ENCODE measurements at places on chromosomes 12 and 14.

DNA sequence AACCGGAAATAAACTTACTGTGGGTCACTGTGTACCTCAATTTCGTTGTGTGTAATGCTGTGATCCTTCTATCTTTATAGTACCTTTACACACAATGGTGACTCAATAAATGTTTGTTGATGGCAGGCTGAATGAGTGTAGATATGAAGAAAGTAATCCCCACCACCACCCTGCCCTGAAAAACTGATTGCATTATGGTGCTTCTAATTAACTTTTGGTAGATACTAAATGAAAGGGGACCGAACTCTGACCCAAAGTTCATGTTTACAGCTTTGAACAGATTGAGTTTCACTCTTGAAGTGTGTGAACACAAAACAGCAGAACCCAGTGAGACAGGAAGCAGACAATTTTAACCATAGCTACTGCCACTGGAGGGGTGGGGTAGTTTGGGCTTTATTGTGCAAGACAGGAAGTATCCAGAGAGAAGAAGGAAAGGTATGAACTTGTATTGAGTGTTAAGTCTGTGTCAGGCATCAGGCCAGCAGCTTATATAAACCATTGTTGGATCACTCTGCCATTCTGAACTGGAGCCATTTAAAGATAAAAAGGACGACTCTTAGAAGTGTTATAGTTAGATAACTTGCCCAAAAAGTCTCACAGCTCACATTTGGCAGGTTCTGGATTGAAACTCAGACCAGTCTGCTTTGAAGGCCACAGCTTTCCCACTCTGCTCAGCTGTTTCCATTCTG is 197.0 kb upstream of the AMIGO2 start:
- peak; percentile 73 for DNase-seq
- H3K36me3 ChIP-seq, result no peaks in the 10 kb centered on the region
- H3K4me1 ChIP-seq, result peaks cover 20% of the 10 kb centered on the region
- no peak overlapping the region for H3K4me3 ChIP-seq

GRCh38 chr12:63068857-63069442 is 82.1 kb downstream of the AVPR1A start:
- no peaks in the 10 kb centered on the region for H3K27me3 ChIP-seq
- no peak for DNase-seq
- no peak overlapping the region for H3K27ac ChIP-seq
- H3K4me1 ChIP-seq, result no peaks in the 10 kb centered on the region
- no peaks in the 10 kb centered on the region for H3K36me3 ChIP-seq

GRCh38 chr12:77115471-77115870 is 50.1 kb upstream of the E2F7 start:
- DNase-seq, result no peak
- H3K4me1 ChIP-seq, result no peaks in the 10 kb centered on the region
- H3K36me3 ChIP-seq, result no peaks in the 10 kb centered on the region
- H3K27me3 ChIP-seq, result no peaks in the 10 kb centered on the region
- H3K27ac ChIP-seq, result no peak overlapping the region

DNA sequence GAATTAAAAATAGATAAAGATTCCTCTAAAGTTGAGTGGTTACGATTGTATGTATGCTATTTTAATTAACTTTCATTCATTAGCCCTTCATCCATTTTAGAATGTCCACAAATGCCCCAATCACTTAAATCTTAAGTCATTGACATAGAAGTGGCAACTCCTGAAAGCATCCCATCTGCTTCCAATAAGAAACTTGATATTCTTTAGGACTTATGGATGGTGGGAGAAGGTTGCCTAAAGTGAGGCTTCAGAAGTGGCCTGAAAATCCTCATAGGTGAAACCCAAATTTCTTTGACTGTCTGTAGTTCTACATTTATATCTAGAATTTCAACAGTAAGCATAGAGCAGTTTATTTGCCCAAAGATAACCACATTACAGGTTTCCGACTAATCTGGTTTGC is 161.7 kb upstream of the HMGA2 start:
- DNase-seq, result no peak
- H3K36me3 ChIP-seq, result no peaks in the 10 kb centered on the region
- H3K4me1 ChIP-seq, result no peaks in the 10 kb centered on the region
- H3K27ac ChIP-seq, result no peak overlapping the region

GRCh38 chr12:75848961-75849360 is 182.6 kb downstream of the PHLDA1 start:
- no peaks in the 10 kb centered on the region for H3K4me1 ChIP-seq
- no peak overlapping the region for H3K4me3 ChIP-seq
- no peaks in the 10 kb centered on the region for H3K36me3 ChIP-seq
- no peak overlapping the region for H3K27ac ChIP-seq
- DNase-seq, result no peak
- no peaks in the 10 kb centered on the region for H3K27me3 ChIP-seq

GRCh38 chr12:116933091-116933490 is 22.3 kb downstream of the FBXW8 start:
- H3K36me3 ChIP-seq, result peaks cover 9% of the 10 kb centered on the region
- no peak overlapping the region for H3K4me3 ChIP-seq
- H3K27me3 ChIP-seq, result no peaks in the 10 kb centered on the region

GRCh38 chr12:116434155-116435011 is 124.8 kb upstream of the MAP1LC3B2 start:
- H3K27me3 ChIP-seq, result no peaks in the 10 kb centered on the region
- no peak overlapping the region for H3K4me3 ChIP-seq
- DNase-seq, result peak; percentile 85
- H3K27ac ChIP-seq, result peak overlapping the region; percentile 24
- peaks cover 18% of the 10 kb centered on the region for H3K4me1 ChIP-seq

DNA sequence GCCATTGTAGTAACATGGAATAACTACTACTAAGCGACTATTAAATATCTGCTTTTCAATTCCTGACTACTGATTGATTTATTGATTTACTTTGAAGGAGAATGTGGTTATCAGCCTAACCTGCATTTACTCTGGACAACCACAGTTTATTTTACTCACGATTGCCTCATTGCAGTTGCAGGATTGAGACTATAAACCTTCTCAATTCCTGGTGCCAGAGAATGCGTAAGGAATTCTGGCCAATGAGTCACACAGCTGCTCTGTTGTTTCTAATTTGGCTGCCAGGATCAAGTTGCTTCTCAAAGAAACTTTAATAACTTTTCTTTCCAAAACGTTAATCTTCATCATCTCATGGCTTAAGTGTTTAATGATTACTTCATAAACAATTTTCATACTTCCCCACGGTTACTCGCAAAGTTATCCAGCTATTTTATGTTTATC is 13.1 kb upstream of the TMTC1 start:
- DNase-seq, result no peak
- H3K4me3 ChIP-seq, result no peak overlapping the region
- no peaks in the 10 kb centered on the region for H3K4me1 ChIP-seq
- no peaks in the 10 kb centered on the region for H3K36me3 ChIP-seq
- H3K27ac ChIP-seq, result no peak overlapping the region

DNA sequence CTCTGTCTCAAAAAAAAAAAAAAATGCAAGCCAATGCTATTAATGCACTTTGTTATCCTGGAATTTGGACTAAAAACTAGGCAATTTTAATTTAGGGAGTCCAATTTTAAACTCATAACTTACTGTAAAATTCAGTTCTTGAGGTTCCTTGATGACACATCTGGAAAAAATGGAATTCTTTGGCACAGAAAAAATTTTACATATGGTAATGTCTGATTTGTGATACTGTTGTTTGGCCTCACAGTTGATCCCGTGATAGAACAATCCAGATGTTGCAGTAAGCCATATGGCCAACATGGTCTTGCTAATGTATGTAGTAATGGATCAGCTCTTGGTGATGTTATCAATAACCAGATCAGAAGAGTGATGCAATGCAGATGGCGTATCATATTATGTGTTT is 1089.8 kb downstream of the FLRT2 start:
- no peak overlapping the region for H3K4me3 ChIP-seq
- DNase-seq, result no peak
- no peak overlapping the region for H3K27ac ChIP-seq
- no peaks in the 10 kb centered on the region for H3K36me3 ChIP-seq

GRCh38 chr12:120224304-120225199 is 23.6 kb upstream of the RPLP0 start:
- H3K27ac ChIP-seq, result peak overlapping the region; percentile 93
- no peaks in the 10 kb centered on the region for H3K27me3 ChIP-seq
- peaks cover 56% of the 10 kb centered on the region for H3K4me1 ChIP-seq

GRCh38 chr12:98744680-98745079 is 99.6 kb downstream of the APAF1 start:
- DNase-seq, result no peak
- peaks cover 10% of the 10 kb centered on the region for H3K4me1 ChIP-seq
- no peak overlapping the region for H3K4me3 ChIP-seq
- peaks cover 7% of the 10 kb centered on the region for H3K27me3 ChIP-seq

DNA sequence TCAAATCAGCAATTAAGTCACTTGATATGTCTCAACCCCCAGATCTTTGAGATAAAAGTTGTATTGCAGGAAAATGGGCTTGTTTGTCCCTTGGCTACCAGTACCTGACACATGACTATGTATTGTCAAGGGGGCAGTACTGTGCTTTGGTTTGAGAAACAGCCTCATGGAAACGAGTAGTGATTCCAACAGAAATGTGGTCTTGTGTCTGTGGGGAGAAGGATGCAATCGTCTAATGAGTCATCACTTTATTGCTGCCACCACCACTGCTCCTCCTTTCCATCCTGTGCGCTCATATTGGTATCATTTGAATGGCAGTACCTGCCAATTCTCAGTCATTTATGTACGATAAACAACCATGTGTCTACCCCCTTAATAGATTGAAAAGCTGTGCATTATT is 72.8 kb upstream of the ARHGAP5 start:
- no peak overlapping the region for H3K27ac ChIP-seq
- peaks cover 4% of the 10 kb centered on the region for H3K4me1 ChIP-seq
- no peaks in the 10 kb centered on the region for H3K27me3 ChIP-seq
- no peak for DNase-seq

DNA sequence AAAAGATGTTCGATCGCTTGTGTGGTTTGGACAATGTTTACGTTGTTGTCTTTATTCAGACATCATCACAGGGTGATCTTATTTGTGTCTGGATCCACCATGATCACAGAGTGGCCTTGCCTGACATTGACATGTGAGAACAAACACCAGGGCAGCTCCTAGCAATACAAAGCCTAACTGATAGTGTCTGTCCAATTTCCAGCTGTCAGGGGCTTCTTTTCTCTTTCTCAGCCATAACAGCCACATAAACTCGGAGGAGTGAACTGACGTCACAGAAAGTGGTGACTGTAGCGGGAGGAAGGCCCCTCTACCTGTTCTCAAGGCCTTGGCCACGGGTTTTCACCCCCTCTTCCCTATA is 5.8 kb upstream of the SLC6A13 start:
- H3K4me1 ChIP-seq, result no peaks in the 10 kb centered on the region
- no peak overlapping the region for H3K4me3 ChIP-seq

DNA sequence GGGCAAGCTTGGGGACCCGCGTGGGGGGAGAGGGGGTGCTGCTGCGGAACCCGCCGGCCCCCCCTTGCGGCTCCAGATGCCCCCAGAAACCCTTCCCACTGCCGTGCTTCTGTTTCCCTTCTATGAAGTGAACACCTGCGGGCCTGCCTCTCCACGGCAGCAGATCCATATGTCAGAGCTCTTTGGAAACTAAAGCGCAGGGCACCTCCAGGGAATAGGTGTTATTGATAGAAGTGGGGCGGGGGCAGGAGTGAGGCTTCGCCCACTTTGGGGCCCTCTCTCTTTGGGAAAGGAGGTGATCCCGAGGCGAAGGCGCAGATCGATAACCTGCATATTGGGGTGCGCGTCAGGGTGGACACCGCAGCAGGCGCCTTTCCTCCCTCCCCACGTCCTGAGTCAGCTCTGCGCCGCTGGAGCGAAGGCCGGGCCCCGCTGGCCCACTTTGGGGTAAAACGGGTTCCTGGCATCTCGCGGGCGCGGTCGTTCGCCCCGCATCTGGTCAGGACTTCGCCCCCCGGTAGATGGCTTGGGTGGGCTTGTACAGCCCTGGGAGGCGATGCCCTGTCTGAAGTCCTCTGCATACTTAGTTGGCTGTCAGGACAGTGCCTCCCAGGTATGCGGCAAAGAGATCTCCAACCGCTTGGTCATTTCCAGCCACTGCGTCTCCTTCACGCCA is 524 bp downstream of the KMT5A start:
- H3K4me3 ChIP-seq, result peak overlapping the region; percentile 82
- H3K27ac ChIP-seq, result peak overlapping the region; percentile 80
- H3K36me3 ChIP-seq, result no peaks in the 10 kb centered on the region

DNA sequence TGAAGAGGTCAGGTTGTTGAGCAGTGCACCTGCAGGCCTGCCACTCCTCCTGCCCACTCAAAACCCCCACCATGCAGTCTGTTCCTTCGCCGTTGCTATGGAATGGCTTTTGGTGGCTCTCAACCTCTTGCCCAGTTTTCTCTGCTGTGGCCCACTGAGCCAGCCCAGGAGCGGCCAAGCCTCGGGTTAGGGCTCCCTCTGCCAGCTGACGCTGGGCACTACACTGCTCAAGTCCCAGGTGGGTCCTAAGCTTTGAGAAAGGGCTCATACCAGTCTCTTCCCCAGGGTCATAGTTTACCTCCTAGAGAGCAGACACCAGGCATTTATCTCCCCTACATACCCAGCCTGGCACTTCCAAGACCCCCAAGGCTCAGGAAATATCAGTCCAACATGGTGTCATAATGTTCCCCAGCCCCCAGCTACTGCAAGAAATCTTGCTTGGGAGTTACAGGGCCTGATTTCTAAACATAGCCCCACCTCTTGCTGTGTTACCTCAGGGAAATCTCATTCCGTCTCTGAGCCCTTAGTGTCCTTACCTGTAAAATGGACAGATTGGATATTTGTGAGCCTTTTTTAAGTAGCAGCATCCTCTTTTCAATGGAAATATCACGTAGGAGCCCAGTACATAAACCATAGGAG is 59.4 kb downstream of the TSPAN11 start:
- H3K27me3 ChIP-seq, result no peaks in the 10 kb centered on the region
- DNase-seq, result peak; percentile 75
- no peaks in the 10 kb centered on the region for H3K36me3 ChIP-seq
- H3K27ac ChIP-seq, result no peak overlapping the region
- H3K4me3 ChIP-seq, result no peak overlapping the region
- peaks cover 5% of the 10 kb centered on the region for H3K4me1 ChIP-seq

DNA sequence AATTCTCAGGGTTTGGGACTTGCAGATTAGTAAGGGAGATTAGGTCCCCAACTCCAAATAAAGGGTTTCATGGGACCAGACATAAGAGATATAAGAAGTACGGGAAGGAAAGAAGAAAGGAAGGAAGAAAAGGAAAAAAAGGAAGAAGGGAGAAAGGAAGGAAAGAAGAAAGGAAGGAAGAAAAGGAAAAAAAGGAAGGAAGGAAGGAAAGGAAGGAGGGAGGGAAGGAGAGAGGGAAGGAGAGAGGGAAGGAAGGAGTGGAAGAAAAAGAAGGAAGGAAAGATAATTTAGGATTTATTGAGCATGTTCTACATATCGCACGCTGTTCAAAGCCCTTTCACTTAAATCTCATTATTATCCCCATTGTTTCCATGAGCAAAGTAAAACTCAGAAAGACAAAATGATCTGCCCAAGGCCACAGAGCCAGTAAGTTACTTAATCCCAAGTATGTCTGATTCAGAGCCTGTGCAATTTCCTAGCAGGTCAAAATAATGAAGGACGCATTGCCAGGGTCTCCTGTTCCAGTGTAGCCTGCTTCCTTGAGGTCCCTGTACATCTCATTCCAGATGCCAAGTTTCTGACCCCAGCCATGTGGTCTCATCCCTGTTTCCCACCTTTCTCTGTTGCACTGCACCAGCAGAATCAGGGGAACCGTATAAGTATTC is 3.9 kb upstream of the HDAC7 start:
- DNase-seq, result no peak
- peak overlapping the region; percentile 99 for H3K27ac ChIP-seq
- no peaks in the 10 kb centered on the region for H3K36me3 ChIP-seq
- peaks cover 89% of the 10 kb centered on the region for H3K4me1 ChIP-seq

GRCh38 chr12:79933532-79934264 is 1.2 kb downstream of the PPP1R12A start:
- H3K36me3 ChIP-seq, result no peaks in the 10 kb centered on the region
- no peak for DNase-seq
- no peaks in the 10 kb centered on the region for H3K27me3 ChIP-seq
- peak overlapping the region; percentile 87 for H3K4me3 ChIP-seq
- peaks cover 17% of the 10 kb centered on the region for H3K4me1 ChIP-seq

Measured in upper lobe of left lung (tissue), 6 donors.